Suppressor macrophage treated with lipopolysaccharide for 1 hour (primary cell): ENCODE measurements at places on chromosomes 1 and 21.

DNA sequence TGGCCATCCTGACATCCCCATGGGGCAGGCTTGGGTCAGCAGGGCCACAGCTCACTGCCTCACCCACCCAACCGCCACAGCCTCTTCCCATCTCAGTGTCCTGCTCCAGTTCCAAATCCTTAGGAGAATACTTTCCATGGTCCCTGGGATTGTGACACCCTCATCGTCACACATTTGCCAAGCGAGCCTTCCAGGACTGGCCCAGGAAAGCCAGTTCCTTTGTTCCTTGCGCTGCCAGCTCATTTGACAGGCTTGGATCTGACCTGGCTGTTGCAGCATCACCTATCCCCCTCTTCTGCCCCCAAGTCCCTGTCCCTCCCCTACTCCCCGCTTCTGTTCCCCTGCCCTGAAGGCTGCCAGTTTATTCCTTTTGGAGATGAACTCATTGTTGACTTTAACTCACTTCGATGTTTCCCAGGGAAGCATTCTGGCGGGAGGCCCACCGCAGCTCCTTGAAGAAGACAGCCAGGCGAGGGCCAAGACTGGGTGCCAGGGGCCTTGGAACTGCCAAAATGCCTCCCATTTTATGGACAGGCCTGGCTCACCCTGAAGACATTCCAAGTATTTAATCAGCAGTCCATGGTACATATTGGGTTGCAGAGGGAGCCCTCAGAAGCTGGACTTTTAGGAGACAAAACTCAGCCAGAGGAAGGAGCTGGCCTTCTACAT lies 10.2 kb upstream of the GNL2 start:
- no peak for DNase-seq

GRCh38 chr1:191508239-191508638 lies 650.0 kb upstream of the RGS18 start:
- DNase-seq: no peak

GRCh38 chr21:40595806-40596205 lies 251.2 kb downstream of the DSCAM start:
- no peak for DNase-seq

DNA sequence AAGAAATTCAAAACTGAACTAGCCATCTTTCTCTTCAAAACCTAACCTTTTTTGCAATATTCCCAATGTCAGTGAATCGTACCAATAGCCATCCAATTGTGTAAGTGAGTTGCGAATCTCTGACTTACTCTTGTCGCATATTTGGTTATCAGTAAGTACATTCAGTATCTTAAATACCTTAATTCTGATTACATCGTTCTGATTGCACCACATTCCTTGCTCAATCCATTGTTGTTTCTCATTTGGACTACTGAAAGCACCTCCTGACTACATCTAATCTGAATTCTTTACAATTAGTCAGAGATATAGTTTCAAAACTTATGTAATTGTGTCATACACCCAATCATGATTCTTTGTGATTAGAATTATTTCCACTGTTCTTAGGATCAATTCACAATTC lies 16.8 kb upstream of the BRINP3 start:
- DNase-seq: no peak

DNA sequence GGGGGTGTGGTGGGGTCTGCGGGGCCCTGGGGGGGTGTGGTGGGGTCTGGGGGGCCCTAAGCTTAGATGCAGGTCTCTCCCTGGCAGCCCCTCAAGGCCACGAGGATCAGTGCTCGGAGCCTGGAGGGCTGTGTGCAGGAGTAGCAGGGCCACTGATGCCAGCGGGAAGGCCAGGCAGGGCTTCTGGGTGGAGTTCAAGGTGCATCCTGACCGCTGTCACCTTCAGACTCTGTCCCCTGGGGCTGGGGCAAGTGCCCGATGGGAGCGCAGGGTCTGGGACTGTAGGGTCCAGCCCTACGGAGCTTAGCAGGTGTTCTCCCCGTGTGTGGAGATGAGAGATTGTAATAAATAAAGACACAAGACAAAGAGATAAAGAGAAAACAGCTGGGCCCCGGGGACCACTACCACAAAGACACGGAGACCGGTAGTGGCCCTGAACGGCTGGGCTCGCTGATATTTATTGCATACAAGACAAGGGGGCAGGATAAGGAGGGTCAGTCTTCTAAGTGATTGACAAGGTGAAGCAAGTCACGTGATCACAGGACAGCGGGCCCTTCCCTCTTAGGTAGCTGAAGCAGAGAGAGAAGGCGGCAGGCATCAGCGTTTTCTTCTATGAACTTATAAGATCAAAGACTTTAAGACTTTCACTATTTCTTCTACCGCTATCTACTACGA lies 8.7 kb downstream of the RNF223 start:
- DNase-seq: no peak

DNA sequence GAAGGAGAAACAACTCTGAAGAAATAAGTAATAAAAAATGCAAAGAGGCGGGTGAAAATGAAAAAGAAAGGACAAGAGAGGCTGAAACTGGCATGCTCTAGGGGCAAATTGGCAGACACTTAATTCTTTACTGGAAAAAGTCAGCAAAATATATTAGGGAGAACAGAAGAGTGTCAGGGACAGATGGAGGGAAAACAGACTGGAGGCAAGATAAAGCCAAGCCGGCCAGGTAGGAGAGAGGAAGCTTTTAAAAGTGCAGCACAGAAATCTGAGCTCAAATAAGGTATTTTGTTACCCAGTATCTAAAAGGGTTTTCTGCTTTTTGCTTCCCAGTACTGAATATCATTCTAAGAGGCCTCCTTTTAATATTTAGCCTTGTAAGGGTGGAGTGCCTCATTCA lies 339.3 kb downstream of the PAPPA2 start:
- no peak for DNase-seq

DNA sequence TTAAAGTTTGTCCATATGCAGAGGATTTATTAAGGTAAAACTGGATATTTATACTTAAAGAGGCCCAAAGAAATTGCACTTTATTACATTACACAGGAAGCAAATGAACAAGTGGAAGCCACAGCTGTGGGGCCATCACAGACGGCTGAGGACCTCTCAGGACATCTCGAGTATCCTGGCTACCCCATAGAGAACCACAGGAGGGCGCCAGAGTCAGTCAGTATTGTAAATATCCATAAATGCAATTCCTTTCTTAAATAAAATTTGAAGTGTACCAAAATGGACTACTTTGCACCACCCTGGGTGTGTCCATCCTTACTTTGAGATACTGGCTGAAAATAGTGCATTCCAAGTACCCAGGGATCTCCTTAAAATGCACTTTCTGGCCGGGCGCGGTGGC lies 257.2 kb downstream of the MRPL39 start:
- DNase-seq: peak; percentile 36

GRCh38 chr1:59892841-59893811 lies 33.4 kb downstream of the CYP2J2 start:
- DNase-seq: no peak

DNA sequence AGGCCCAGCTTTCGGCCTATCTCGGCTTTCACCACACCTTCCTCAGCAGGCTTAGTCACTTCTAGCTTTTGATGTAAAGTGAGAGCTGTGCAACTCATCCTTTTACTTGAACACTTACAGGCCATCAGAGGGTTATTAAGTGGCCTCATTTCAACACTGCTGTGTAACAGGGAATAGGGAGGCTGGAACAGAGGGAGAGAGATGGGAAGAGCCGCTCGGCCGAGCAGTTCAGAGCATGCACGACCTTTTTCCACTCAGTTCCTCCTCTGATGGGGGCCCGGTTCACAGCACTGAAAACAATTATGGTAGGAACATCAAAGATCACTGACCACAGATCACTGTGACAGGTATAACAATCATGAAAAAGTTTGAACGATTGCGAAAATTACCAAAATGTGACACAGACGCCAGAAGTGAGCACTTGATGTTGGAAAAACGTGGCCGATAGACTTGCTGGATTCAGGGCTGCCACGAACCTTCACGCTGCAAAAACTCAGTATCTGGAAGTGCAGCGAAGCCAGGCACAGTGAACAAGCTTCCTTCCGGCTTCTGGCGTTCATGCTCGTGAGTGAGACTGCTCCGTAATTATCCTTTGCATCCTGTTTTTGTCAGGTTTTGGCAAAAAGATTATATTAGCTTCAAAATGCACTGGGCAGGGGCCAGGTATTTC lies 28.6 kb downstream of the AGPAT3 start:
- no peak for DNase-seq

DNA sequence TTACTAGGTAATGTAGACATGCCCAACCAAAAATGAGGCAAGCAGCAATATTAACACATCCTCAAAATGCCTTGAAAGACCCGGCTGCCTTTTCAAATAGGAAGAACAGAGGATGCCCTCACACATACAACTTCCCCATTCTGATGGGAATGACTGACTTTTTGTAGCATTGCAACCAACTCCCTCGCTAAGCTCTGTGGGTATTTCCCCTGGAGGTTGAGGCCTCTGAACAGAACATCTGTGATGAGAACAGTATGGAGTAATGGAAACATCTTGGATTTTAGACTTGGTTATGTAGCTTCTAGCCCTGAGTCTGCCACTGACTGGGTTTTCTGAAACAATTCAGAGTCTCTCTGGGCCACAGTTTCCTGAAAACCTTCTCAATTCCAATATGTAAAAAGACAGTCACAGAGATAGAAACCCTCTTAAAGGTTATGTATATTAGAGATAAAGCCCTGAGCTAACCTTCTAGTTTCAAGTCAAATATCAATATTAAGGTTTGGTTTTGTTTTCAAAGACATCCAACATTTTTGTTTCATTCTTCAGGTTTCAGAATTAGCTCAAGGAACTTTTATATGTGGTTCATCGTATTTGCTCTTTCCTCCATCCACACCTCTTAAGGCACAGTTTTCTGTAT lies 311.5 kb downstream of the SETD4 start:
- peak; percentile 87 for DNase-seq

DNA sequence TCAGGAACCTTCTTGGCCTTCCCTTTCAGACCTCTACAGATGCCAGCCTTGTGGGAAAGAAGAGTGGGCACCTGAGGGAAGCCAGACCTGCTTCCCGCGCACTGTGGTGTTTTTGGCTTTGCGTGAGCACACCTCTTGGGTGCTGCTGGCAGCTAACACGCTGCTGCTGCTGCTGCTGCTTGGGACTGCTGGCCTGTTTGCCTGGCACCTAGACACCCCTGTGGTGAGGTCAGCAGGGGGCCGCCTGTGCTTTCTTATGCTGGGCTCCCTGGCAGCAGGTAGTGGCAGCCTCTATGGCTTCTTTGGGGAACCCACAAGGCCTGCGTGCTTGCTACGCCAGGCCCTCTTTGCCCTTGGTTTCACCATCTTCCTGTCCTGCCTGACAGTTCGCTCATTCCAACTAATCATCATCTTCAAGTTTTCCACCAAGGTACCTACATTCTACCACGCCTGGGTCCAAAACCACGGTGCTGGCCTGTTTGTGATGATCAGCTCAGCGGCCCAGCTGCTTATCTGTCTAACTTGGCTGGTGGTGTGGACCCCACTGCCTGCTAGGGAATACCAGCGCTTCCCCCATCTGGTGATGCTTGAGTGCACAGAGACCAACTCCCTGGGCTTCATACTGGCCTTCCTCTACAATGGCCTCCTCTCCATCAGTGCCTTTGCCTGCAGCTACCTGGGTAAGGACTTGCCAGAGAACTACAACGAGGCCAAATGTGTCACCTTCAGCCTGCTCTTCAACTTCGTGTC lies 995 bp upstream of the ZBTB48 start:
- DNase-seq: no peak

GRCh38 chr1:17569200-17570139 lies 30.0 kb downstream of the ARHGEF10L start:
- DNase-seq: peak; percentile 86

DNA sequence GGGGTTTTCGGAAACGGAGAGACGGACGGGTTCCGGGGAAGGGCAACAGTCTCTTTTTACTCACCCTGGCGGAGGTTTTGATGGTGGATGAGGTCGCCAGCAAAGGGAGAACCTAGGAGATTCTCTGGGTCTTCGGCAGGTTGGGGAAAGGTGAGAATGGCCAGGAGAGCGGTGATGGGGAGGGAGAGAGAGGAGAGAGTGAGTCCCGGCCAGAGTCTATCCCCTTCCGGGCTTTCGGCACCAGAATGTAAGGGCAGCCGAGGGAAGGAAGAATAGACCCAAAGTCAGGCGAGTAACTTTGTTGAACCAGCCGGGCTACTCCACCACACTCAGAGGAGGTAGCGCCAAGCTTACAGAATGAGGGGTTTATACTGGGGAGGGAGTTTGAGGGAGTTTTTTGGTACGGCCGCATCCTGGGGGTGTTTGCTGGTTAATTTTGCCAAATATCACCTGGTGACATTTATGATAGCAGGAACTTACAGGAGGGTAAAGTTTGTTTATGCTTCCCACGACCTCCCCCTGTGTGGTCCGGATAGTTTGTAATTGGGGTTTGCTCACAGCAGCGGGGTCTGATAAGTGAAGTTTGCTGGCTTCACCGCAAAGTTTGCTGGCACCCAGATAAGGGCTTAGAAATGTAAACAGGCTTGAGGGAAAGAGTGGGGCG lies 141.1 kb upstream of the ETV3 start:
- no peak for DNase-seq

DNA sequence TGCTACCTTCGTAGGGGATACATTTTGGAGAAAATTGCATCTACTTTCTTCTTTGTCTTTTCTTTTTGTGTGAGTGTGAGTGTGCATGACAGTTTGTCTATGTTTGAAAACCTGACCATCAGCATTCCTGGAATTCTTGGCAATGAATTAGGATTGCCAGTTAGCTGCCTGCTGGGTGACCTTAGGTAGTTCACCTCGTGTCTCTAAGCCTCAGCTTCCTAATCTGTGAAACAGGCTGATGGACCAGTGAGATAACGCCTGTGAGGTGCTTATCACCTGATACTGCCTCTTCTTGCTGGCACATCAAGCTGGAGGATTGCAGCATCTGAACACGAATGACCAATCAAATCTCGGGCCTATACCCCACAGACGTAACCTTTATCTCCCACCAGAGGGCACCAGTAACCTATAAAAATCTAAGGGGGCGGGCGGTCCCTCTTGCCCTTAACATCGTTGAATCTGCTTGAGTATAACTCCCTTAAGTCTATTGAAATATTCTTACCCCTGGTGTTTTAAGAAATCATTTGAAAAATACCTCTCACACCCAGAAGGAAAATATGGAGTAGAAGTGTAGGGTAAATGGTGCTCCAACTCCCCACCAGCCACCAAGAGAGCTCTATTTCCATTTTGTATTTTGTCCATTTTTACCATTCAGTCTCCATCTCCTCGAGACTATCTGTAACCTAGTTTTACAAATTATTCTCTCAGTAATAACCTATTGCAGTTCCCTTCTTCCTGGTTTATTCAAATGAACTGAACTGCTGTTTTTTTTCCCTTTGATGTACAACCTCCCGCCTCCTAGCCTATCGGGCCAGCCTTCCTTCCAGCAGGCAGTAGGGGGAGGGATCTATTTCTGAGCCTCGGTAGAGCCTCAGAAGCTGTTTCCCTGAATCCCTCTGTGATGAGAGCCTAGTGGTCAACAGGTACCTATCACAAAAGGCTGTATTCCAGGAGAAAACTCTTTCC lies 49.7 kb downstream of the MDM4 start:
- peak; percentile 63 for DNase-seq

DNA sequence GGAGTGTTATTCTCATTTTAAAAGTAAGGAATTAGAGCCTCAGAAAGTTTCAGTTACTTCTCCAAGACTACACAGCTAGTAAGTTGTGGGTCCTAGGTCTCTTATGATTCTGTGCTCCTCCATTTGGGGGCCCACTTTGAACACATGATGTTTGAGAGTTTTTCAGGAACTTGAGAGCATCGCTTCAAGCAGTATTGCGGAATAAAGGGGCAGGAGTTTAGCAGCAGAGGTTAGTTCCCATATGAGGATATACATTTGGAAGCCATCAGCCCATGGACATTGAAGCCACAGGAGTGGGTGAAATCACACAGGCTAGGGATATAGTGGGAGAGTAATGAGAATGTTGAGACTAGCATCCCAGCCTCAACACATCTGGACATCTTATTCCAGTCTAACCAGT lies 143.2 kb downstream of the RASAL2 start:
- no peak for DNase-seq

- no peak for DNase-seq
These were observed 3.9 kb upstream of the SFN start for GRCh38 chr1:26858891-26859640.
